Activated CD4-positive, alpha-beta T cell treated with anti-CD3 and anti-CD28 coated beads, Interleukin-2, amount 10 ng/mL, durations not matched to agents 7 days and 5 days (primary cell): ENCODE measurements at places on chromosomes 4 and X.

DNA sequence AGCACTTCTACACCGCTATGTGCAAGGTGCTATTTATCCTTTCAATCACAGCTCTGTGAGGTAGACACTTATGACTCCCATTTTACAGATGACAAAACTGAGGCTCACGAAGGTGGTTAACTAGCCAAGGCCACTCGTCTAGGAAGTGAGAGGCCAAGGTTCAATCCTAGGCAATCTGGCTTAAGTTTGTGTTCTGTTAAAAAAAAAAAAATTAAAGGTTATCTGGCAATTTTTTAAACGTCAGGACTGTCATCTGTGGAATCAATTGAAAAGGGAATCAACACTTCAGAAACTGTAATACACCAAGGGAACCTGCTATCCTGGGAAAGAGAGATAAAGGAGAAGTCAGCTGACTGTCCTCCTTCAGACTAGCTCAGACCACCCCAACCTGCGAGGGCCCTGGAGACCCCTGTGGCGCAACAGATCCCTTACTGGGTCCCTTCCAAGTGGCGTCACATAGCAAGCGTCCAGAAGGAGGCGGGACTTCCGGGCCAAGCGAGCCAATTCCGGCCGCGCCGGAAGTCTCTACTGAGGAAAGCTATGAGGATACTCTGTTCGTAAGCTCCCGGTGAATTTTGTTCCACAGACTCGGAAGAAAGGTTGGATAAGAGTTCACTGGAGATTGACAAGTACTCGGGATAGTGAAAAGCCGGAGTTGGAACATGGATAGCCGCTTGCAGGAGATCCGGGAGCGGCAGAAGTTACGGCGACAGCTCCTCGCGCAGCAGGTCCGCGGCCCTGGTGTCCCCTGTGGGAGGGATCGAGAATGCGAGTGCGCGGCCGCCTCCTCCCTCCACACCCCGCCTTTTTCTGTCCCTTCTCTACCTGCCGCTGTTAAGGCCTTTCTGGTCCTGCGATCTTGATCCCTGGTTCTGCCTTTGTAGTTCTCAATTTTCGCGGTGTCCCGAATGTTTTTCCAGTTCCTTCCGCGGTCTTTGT, at the start of gene METTL14:
Gene METTL14 (plus strand): TSS at position 520 of the 939 bp plus-strand sequence. CDS start 143 bp downstream, at position 663.
- peak; percentile 89 for DNase-seq

- DNase-seq = no peak
These were observed 95.1 kb upstream of the STIM2 start for GRCh38 chr4:26765515-26765914.

- DNase-seq = no peak
These were observed 35.8 kb downstream of the SLC10A7 start for GRCh38 chr4:146485968-146486367.

GRCh38 chr4:8599657-8600056, 7.1 kb downstream of the CPZ start:
- no peak for DNase-seq

DNA sequence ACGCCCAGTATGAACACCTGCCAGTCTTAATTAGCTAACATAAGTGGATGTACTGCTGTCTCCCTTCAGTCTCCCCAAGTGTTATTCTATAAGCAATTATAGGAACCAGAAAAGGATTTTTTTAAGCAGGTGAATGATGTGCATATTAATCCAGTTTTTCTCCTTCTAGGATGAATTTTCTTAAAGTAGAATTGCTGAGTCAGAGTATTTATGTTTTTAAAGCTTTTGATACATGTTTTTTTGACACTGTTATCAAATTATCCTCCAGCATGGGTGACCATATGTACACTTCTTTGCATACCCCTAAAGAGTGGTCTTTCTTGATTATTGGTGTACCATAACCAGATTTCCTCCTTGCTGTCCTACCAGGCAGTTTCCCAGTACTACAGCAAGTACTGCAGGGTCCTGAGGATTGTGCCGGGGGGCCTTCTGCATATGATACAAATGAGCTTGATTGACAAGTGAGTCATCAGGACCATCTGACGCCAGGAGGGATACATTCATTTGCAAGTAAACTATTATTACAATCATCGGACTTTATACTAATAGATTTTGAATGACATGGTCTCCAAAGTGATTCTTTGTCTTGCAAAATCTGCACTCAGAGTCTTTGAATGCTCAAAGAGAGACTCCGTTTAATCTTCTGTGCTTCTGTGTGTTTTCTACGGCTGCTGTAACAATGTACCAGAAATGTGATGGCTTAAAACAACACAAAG, 10.7 kb upstream of the PCYT1B start:
- no peak for DNase-seq

DNA sequence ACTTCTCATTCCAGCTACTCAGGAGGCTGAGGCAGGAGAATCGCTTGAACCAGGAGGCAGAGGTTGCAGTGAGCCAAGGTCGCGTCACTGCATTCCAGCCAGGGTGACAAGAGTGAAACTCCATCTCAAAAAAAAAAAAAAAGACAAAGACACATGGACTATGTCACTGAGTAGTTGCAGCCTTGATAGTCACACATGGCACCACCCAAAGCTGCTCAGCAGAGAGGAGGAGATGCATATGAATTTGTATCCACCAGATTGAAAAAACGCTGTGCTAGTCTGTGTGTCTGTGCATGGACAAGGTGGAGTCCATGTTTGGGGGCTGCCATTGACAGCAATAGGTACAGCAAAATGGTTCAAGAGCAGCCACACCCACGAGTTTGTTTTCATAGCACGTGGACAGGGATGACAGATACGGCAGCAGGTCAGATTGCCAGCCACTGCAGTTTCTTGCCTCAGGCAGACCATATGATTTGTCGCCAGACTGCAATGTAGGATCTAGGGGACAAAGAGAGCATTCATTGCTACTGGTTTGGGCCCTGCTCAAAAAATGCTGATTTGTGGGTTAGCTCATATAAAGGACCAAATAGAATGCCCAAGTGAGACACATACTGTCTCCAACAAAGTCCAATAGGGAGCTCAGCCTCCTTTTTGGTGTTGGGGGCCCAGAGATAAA, 89.9 kb downstream of the CEP135 start:
- no peak for DNase-seq

DNA sequence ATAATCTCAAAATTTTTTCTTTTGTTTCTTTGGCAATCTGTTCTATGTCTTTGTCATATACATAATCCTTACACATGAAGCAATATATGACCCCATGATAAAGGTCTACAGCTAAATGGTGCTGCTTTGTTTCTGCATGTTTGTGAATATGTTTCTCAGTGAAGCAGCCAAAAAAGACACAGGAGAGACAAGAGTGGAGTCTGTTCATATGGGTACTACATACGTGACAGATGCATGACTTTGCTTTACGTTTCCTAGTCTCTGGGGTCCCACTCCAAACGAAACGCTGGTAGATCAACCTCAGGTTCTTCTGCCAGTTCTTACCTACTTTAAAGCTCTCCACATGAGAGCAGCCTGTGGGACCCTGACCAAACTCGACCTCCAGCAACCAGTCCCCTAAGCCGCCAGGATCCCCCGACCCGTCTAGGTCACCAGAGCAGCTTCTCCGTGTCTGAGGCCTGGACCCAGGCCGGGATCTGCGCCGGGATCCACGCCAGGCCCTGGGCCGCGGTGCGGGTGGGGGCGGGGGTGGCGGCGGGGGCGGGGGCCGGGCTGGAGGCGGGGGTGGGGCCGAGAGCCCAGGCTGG, 1.5 kb downstream of the USP51 start:
- DNase-seq = no peak

GRCh38 chr4:38574559-38575333, 89.3 kb upstream of the KLF3 start:
- no peak for DNase-seq

- no peak for DNase-seq
These were observed 62.7 kb upstream of the FAM47B start for GRCh38 chrX:34879886-34880285.

DNA sequence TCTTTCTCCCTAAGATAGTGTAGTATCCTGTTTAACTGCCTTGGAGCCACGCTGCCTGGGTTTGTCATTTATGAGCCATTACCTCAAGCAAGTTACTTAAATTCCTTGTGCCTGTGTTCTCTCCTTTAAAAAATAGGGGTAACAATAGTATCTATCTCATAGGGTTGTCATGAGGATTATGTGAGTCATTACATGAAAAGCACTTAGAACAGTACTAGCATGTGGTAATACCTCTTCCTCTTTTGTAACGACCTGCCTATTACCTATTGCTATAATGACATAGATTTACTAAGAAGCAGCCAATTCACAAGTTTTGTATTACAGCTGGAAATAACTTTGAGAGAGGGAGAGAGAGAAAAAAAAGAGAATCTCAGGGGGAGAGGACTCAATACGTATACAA, 834.7 kb downstream of the RAPGEF2 start:
- no peak for DNase-seq

- no peak for DNase-seq
These were observed 161.6 kb upstream of the MID1 start for GRCh38 chrX:10781847-10782530.

DNA sequence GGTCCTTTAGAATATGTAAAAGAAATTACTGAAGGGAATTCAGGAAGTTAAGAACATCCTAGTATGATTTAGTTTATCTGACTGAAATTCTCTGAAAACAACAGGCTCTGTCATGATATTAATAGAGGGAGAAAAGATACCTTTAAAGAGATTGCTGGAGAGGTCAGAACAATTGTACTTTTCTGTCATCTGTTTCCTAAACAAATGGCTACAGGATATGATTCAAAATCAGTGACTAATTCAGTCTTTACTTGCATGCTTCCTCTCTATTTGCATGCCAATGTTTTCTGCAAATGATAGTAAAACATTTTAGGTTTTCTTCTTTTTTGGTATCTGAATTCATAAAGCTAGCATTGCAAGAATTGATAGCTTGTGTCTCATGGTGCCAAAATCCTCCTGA, 616.7 kb upstream of the PCDH7 start:
- DNase-seq = no peak

- DNase-seq = no peak
These were observed 122.1 kb downstream of the ANKRD50 start for GRCh38 chr4:124590480-124590879.

DNA sequence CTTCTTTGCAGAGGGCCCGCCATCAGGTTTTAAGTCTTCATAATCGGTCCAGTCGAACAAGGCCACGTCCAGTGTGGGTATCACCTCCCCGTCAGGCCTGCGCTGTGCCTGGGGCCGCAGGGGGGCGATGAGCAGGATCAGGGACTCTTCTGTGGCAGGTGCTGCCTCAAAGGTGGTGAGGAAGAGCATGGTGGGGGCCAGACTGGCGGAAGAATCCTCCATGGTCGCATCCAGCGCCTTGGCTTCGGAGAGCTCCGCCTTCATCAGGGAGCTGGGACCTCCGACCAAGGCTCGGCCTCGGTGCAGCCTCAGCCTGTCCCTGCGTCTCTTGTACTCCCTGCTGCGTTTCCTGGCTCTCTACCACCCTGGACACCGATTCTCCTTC, 17.5 kb downstream of the FAM9A start:
- no peak for DNase-seq

DNA sequence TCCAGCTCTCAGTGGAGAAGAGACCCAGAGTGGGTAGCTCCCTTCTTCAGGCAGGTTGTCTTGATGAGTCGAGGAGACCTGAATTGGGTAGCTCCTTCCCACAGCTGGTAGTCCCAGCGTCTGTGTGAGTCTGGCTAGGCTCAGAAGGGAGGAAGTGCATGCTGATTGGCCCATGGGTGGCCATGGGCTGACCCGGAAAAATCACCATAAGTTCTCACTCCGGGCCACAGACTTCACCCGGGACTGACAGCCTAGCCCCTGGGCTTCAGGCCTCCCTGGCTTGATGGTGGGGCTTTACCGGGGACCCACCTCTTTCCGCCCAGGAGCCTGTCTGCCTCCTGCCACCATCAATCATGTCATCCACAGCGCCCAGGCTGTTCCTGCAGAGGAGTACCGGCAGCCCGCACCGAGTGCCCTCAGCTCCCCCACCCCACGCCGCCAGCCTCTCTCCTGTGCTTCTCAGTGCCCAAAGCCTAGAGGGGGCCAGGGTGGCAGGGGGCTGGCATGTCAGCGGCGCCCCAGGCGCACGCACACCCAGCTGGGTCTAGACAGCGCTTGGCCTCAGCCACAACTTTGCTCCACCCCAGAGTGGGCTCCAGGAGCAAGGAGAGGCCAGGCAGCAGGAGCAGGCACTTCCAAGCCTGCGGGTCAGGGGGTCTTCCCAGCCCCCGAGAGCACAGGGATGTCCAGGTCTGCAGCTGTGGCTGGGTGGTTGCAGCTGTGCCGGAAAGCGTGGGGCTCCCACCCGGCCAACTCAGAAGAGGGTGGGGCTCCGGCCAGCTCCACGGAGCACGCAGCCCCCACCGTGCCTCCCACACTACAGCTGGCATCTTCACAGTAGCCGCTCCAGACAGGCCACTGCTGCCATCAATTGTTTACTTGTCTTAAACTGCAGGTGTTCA, 16.1 kb upstream of the SAT1 start:
- peak; percentile 50 for DNase-seq

GRCh38 chr4:158131027-158131426, 41.8 kb downstream of the GASK1B start:
- DNase-seq = no peak

DNA sequence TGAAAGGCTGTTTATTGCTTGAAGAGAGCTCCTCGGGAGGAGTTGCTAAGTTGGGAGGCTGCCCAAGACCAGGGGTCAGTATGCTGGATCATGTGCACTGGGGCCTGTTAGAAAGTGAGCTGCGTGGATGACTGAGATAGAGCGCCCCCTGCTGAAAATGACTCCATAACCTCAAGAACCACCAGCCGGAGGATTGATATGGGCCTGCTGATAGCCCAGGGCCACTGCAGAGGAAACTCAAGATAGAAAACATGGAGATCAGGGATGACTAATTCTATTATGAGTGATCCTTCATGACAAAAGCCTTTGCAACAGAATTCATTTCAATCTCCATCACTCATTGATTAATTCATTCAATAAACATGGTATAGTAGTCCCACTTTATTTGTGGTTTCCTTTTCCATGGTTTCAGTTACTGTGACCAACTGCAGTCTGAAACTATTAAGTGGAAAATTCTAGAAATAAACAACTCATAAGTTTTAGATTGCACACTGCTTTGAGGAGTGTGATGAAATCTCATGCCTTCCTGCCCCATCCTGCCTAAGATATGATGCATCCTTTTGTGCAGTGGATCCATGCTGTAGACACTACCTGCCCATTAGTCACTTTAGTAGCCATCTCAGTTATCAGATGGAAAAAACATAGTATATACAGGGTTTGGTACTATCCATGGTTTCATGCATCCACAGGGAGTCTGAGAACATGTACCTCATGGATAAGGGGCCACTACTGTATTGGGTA, 126.7 kb upstream of the MBNL3 start:
- peak; percentile 39 for DNase-seq

- peak; percentile 76 for DNase-seq
These were observed 242.0 kb downstream of the BCOR start for GRCh38 chrX:39855748-39856129.

DNA sequence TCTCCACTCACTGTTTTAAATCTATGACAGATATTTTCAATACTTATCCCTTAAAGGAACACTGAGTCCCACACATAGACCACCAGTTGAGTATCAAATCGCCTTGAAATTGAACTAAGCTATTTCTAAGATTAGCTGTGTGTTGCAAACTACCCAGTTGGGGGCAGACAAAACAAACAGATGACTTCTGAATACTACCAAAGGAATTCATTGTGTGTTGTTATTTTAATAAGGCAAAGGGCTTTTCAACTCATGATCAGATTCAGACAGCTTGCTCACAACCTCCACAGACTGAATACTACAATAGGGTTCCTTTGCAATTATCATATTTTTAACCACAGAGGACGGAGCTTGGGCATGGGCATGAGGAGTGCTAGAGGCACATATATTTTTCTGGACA, 283.0 kb upstream of the GPC4 start:
- DNase-seq = no peak
